ENCODE measurements at places on chromosomes 13 and 19. TPM values are rescaled to one million over a fixed set of nuclear protein-coding genes. Genes with fewer than 3 reads are reported as not detected.

Gene CYP2A7
- total RNA-seq: not detected

Gene ZNF543
- total RNA-seq: 4.0 TPM

Gene KPTN
- total RNA-seq: 4.5 TPM

Gene GPC6
- total RNA-seq: not detected

DNA sequence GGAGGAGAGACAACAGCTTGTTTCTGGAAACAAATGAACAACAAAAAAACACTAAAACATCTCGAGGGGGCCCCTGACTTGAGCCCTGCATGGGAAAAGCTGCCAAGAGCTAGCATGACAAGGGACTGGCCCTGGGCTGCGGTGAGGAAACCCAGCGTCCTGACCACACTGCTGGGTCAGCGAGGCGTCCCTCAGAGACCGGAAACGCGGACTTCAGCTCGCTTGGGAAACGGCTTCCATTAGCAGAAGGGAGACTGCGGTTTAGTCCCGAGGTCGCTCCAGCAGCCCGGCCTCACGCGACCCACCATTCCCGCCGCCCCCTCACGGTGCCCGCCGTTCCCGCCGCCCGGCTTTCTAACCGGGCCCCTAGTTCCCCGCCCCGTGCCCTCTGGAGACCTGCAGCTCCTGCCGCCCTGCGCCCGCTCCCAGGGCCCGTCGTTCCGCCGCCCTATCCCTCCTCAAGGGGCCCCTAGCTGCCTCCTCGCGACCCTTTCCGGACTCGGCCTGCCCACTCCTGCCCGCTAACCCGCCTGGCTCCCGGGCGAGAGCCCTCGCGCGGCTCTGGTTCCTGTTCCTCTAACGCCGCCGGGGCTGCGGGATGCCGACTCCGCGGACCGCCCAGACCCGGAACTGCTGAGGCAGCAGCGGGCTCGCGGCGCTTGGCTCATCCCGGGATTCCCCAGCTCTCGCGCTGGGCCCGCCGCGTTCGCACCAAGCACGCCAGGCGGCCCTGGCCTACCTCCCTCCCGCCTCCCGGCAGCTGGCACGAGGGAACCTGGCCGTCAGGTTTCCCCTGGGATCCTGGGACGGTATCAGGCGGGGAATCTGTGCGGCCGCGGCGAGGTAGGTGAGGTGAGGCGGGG is at the start of gene CCDC122:
TSS of gene CCDC122 (minus strand) at position 849 of the 863 bp plus-strand sequence. CDS start 10,364 bp downstream, outside the sequence.
- H3K36me3 ChIP-seq: no peaks in the 10 kb centered on the region
- H3K27ac ChIP-seq: peak within 1 kb of the TSS; percentile 46
- peak within 1 kb of the TSS; percentile 76 for H3K4me3 ChIP-seq
- peak; percentile 53 for DNase-seq

- H3K4me1 ChIP-seq: peaks cover 93% of the 10 kb centered on the region
- peak overlapping the region; percentile 89 for H3K27ac ChIP-seq
- DNase-seq: no peak
- H3K27me3 ChIP-seq: no peaks in the 10 kb centered on the region
Observed at GRCh38 chr19:13840305-13841085, 36.4 kb upstream of the NANOS3 start.

- H3K27me3 ChIP-seq: peaks cover 30% of the 10 kb centered on the region
- peak overlapping the region; percentile 50 for H3K4me3 ChIP-seq
- H3K27ac ChIP-seq: no peak overlapping the region
- H3K4me1 ChIP-seq: peaks cover 44% of the 10 kb centered on the region
- H3K36me3 ChIP-seq: no peaks in the 10 kb centered on the region
Observed at GRCh38 chr19:7862413-7862951, 11.7 kb downstream of the PRR36 start.

DNA sequence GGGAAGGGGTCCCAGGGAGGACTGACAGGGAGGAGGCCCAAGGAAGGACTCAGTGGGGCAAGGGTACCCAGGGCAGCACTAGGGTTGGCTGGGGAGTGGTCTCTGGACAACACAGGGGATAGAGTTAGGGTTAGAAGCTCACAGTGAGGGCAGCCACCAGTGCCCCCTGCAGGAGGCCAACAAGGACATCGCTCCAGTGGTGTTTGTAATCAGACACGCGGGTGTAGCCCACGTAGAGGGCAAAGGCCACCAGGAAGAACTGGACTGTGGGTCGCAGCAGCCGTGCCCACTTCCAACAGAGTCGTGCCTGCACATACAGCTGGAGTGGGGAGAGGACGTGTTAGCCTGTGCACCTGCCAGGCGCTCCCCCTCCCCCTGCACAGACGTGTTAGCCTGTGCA is 9.2 kb downstream of the PLPP2 start:
- DNase-seq: no peak
- H3K4me3 ChIP-seq: no peak overlapping the region
- no peaks in the 10 kb centered on the region for H3K4me1 ChIP-seq
- H3K27me3 ChIP-seq: peaks cover 17% of the 10 kb centered on the region
- no peak overlapping the region for H3K27ac ChIP-seq

DNA sequence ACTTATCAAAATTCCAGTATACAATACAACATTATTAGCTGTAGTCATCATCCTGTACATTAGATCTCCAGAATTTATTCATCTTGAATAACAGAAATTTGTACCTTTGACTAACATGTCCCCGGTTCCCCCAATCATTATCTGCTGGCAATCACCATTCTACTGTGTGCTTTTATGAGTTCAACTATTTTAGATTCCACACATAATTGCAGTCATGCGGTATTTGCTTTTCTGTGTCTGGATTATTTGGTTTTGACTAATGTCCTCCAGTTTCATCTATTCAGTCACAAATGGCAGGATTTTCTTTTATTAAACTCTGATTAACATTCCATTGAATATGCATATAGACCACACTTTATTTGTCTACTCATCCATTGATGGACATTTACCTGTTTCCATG is 530.7 kb upstream of the SLITRK1 start:
- no peaks in the 10 kb centered on the region for H3K4me1 ChIP-seq
- no peaks in the 10 kb centered on the region for H3K36me3 ChIP-seq
- H3K27me3 ChIP-seq: no peaks in the 10 kb centered on the region
- no peak overlapping the region for H3K27ac ChIP-seq
- H3K4me3 ChIP-seq: no peak overlapping the region
- DNase-seq: no peak

DNA sequence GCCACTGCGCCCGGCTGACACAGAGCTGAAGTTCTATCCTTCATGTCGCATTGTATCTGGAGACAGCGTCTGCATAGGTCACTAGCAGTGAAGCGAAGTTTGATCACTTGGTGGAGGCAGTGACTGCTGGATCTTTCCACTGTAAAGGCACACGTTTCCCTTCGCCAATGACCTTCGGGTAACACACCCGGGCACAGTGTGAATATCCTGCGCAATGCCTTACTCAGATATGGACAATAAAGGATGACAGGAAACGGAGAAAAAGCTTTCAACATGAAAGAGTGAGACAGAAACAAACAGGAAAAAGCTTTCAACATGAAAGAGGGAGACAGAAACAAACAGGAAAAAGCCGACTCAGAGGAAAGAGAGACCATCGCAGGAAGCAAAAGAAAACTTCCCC is 17.1 kb downstream of the ARL11 start:
- H3K4me1 ChIP-seq: peaks cover 7% of the 10 kb centered on the region
- H3K36me3 ChIP-seq: no peaks in the 10 kb centered on the region
- DNase-seq: no peak
- H3K27me3 ChIP-seq: no peaks in the 10 kb centered on the region
- H3K27ac ChIP-seq: no peak overlapping the region

DNA sequence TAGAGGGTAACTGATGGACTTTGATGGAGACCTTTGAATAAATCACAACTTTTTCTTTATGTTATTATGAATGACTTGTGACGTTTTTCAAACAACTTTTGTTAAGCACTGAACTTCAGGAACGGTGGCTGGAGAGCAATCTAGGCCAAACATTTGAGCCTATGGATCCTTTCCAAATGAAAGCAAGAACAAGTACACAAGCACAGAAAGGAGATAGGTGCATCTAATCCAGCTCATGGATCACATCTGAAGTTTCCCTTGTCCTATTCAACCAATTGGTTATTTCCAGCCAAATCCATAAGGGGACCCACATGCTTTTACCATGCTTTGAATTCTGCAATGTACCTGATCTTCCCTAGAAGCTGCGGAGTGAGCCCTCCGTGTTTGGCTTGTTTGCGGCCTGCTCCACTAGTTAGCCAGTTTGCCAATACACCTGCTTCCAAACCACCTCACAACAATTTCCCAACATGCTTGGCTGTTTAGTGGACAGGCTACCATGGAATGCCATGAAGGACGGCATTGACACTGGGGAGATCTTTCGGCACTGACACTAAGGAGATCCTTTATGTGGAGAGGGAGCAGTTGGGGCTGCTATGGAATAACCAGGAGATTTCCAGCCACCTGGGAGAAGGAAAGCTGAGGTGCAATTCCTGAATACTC is 315.9 kb downstream of the DNAJC15 start:
- H3K4me1 ChIP-seq: no peaks in the 10 kb centered on the region
- H3K4me3 ChIP-seq: no peak overlapping the region
- no peak for DNase-seq
- no peaks in the 10 kb centered on the region for H3K27me3 ChIP-seq
- no peaks in the 10 kb centered on the region for H3K36me3 ChIP-seq

- H3K4me3 ChIP-seq: no peak overlapping the region
- peaks cover 74% of the 10 kb centered on the region for H3K4me1 ChIP-seq
- peak overlapping the region; percentile 75 for H3K27ac ChIP-seq
Observed at GRCh38 chr13:99374994-99375737, 68.0 kb upstream of the GPR183 start.

- H3K36me3 ChIP-seq: no peaks in the 10 kb centered on the region
- no peaks in the 10 kb centered on the region for H3K4me1 ChIP-seq
- DNase-seq: no peak
Observed at GRCh38 chr19:15701757-15702533, 25.9 kb upstream of the OR10H2 start.
